T-helper 2 cell treated with Interferon-gamma antibody and Interleukin-4, amounts not matched to agents 5 μg/mL and 100 μg/mL, for 36 hours (primary cell): ENCODE measurements at places on chromosomes 7 and 10.

- no peak for DNase-seq
Measured at GRCh38 chr10:63267414-63268148, 134.5 kb downstream of the NRBF2 start.

GRCh38 chr10:1395025-1395480, 338.9 kb downstream of the WDR37 start:
- DNase-seq = no peak

DNA sequence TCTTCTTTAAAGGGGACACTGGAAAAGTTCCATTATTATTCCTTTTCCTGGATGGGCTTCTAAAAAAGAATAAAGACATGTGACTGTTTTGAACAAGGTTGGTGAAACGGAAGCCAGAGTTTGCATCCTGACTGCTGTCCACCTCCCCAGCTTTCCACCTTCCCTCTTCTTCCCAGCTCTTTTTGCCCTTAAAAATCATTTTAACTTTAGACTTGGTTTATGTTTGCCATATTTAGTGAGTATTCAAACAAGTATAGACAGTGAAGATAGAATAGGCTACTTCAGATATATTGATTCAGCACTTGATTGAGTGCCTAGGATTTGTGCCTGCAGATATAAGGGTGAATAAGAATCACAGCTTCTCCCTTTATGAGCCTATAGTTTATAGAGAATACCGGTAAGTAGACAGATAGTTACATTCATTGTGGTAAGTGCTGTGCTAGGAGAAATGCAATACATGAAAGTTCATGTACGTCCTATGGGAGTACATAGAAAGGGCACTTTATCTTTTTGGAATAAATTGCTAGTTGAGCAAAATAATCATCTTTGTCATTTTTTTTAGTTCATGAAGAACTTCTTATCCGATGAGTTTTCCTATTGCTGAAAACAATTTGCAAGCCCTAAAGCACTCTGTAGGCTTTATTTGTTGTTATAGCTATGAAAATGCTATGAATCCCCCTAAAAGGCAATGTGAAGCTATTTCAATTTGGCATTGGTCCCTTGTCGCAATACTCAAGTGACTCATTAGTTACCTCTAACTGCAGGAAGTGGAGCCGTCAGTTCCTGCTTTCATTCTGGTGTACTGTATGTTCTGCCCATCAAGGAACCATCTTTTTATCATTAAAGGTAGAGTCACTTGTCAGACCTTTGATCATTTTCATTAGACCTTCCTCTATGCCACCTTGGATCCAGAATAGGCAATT, 57.2 kb upstream of the STRIP2 start:
- peak; percentile 11 for DNase-seq

- DNase-seq = no peak
Measured at GRCh38 chr7:54780490-54780889, 21.5 kb upstream of the SEC61G start.

DNA sequence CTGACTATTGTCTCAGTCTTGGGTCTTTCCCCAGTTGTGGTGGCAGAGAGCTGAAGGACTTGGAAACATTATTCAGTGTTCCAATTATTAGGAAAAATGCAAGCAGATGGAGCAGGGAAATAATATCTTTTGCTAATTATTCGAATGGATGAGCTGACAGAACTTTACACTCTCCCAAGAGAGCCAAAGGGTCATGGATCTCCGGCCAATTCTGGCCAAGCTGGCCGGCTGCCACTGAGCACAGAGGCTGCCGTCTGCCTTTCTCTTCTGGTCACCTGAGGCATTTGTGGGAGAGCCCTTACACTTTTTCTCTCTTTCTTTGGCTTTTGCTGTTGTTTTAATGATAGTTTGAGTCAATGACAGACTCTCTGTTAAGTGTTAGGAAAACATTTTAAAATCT, 22.2 kb upstream of the CNTNAP2 start:
- DNase-seq = no peak

DNA sequence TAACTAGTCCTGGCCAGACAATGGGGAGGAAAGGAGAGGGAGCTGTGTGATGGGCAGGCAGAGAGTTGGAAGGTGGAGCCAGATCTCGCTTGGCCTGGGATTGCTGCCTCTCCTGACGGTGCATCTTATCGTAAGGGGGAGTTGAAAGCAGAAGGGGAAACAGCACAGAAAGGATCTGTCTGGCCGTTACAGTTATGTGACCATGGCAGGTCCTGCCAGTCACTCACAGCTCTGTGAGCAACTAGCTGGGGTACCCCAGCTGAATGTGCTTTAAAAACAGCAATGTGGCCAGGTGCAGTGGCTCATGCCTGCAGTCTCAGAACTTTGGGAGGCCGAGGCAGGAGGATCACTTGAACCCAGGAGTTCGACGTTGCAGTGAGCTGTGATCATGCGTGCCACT, 8.1 kb downstream of the BLVRA start:
- DNase-seq = no peak

- peak; percentile 48 for DNase-seq
Measured at GRCh38 chr7:936386-937054, 18.0 kb downstream of the ADAP1 start.

DNA sequence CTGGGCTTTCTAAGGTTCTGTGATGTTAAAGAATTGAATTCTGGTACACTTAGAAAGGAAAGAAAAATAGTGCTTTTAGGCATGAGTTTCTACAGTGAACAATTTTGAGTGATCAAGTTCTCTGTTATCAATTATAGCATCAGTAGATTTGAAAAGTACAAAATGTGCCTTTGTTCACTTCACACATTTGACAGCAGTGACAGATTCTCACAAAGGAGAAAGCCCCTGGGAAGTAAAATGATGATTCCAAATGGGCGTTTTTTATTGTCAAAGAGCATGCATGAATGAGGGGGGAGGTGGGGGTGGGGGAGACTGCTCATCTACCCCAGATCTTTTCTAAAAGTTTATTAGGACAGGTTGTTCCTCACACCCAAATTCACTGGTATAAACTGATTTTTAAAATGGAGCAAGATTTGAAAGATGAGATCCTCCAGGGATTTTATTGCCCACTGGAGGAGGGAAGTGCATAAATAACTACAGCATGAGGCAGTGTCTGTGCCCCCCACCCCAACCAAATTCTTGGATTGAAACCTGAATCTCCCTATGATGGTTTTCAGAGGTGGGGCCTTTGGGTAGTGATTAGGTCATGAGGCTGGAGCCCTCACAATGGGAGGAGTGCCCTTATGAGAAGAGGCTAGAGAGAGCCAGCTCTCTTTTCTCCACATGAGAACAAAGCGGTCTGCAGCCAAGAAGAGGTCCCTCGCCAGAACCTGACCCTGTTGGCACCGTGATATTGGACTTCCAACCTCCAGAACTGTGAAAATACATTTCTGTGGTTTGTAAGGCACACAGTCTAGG, 79.5 kb downstream of the AOAH start:
- no peak for DNase-seq

GRCh38 chr7:16063221-16063620, 358.1 kb downstream of the CRPPA start:
- no peak for DNase-seq

GRCh38 chr10:15120523-15120922, 23.4 kb downstream of the RPP38 start:
- DNase-seq = no peak

GRCh38 chr10:70662362-70663220, 9.7 kb upstream of the ADAMTS14 start:
- DNase-seq = no peak

- DNase-seq = no peak
Measured at GRCh38 chr10:121683816-121684215, 85.6 kb upstream of the FGFR2 start.

- DNase-seq = no peak
Measured at GRCh38 chr7:6367701-6368211, 80.0 kb downstream of the DAGLB start.

- no peak for DNase-seq
Measured at GRCh38 chr10:69884686-69885085, 83.0 kb downstream of the COL13A1 start.

GRCh38 chr7:156419782-156420181, 220.8 kb upstream of the RNF32 start:
- DNase-seq = no peak

DNA sequence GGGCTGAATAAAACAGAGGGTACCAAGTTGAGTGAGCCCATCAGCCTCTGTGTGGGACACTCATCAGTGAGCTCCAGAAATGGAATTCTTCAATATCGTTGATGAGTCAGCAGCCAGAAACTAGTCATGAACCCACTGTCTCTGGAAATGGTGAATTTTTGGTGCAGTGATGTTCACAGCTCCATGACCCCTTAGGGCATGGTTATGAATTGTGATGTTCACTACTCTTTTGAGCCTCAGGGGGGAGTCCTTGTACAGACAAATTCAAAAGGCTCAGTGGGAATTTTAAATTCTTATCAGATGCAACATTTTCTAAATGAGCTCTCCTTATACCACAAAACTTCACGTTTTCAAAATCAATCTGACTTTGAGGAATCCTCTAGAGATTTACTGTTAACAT, 335.7 kb downstream of the PHTF2 start:
- DNase-seq = no peak

DNA sequence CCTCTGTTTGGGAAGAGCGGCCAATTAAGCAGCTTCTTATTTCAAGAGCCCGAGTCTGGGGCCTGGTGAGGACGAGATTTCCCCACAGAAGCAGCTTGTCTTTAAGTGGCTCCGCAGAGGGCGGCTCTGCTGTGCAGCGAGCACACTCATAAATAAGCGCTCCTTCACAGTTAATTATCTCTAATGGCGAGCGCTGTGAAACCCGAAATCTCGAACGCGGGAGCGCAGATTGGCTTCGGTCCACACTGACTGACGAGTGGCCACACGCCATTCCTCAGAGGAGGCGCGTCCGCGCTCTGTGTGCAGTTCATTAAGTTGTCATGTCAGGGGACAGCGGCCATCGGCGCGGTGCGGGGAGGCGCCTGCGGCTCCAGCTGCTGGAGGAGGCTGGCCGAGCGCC, 560.9 kb downstream of the DNAJB6 start:
- DNase-seq = no peak

GRCh38 chr7:143931739-143932138, 3.3 kb upstream of the OR2F2 start:
- no peak for DNase-seq

DNA sequence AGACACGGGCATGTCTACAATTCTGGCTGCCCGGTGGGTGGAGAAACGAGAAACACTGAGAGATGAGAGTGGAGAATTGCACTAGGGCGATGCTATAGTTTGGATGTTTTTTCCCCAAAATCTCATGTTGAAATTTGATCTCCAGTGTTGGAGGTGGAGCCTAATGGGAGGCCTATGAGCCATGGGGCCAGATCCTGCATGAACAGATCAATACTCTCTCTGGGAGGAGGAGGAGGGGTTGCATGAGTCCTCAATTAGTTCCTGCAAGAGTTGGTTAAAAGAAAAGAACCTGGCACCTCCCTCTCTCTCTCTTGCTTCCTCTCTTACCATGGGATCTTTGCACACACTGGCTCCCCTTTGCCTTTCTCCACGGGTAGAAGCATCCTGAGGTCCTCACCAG, 299.1 kb downstream of the CALN1 start:
- DNase-seq = no peak

- DNase-seq = no peak
Measured at GRCh38 chr7:96344236-96344635, 22.3 kb upstream of the SLC25A13 start.

DNA sequence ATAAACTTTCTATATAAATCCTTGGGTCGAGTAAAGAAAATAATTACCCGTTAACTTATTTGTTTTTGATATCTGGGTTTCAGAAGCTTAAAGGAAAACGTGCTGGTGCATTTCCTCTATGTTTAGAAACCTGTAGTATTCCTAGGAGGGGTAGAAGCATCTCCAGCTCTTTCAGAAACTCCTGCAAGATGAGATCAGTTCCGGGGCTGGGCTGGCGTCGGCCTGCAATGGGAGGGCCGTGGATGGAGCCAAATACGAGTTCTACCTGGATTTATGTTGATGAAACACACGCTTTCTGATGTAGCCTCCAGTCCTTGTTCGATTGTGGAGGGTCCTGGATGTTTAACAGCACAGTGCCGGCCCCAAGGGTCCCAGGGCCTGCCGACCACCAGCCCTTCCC, 35.8 kb upstream of the DIP2C start:
- no peak for DNase-seq

- DNase-seq = no peak
Measured at GRCh38 chr7:90536449-90536848, 59.7 kb upstream of the CDK14 start.

GRCh38 chr7:134941185-134941900, 45.0 kb upstream of the AGBL3 start:
- no peak for DNase-seq

- DNase-seq = no peak
Measured at GRCh38 chr10:11148142-11149028, 130.7 kb downstream of the CELF2 start.

- DNase-seq = no peak
Measured at GRCh38 chr10:48437546-48437945, 131.1 kb downstream of the MAPK8 start.

DNA sequence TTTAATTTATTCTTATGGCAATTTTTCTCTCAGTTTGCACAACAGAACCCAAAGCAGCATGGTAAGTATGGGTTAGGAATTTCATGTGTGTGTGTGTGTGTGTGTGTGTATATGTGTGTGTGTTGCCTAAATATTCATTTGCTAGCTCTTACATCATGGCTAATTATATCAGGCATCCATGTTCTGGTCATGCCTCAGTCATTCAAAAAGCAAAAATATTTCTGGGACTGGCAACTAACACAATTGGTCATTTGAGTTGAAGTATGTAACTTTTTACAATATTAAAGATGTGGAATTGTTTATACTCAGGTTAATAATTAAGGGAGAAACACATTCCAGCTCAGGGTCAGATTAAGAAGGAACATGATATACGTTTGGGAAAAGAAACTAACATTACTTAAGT, 67.6 kb upstream of the PHYHIPL start:
- DNase-seq = no peak

DNA sequence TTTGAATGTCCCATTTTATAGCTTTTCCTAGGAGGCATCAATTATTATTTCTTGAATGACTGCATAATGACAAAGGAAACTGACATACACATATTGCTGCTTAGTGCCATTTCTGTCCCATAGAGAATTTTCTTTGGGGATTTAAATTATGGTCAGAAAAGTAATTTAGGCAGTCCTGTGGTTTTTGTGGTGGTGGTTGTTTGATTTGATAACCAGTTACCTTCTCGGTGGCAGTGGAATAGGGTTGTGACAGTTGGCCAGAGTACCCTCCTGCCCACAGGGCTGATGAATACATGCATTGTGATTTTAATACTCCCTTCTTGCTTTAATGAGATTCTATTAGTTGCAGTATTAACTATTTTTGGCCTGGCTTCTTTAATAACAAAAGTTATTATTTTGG, 6.6 kb upstream of the SGCE start:
- DNase-seq = no peak

GRCh38 chr10:102400076-102400475, 4.6 kb downstream of the NFKB2 start:
- no peak for DNase-seq

DNA sequence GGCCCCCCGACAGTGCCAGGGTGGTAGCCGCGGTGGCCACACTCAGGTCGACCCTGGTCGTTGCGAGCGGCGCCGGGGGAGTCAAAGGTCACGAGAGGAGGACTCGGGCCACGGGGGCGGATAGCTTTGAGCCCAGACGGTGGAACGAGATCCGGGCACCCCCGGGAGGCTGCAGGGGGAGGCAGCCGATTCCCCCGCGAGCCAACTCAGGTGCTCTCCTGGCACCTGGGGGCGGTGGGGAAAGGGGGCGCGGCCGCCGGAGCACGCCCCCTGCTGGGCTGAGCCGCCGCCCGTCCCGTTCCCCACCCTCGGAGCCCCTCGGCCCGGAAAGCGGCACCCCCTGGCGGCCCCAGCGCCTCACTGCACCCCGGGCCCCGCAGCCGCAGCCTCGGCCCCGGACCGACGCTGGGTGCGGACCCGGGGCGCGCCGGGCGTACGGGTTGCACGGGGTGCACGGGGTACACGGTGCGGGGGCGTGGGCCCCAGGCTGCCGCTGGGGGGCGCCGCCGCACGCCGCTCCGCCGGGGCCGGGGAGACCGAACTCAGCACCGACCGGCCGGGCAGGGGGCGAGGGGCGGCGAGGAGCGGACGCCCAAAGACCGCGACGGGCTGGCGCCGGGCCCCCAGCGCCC, 521 bp upstream of the NYAP1 start:
- DNase-seq = peak; percentile 77
